ENCODE measurements at places on chromosomes 5 and 9.

DNA sequence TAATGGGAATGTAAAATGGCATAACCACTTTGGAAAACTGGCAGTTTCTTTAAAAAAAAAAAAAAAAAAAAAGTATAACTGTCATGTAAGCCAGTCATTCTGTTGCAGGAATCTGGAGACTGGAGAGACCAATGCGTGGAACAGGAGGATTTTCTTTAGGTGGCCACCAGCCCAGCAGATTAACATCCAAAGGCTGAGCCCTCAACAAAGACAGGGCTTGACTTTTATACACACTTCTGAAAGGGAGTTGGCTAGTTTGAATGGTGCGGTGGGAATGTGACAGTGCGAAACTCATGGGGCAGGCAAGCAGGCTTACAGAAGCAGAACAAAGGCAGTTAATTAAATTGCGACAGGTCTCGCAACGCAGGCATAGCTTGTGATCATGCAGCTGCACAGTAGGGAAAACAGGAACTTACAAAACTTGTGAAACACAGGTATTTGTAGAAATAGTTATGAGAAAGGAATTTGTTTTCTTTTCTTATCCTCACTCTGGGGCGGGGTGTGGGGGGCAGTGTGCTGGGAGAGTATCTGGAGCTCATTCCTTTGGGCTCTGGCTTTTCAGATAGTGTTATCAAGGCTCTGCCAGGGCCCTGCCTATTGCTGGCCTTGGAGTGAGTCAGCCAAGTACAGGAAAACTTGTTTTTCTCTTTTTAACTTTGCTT, 12.0 kb downstream of the UIMC1 start:
- no peak for DNase-seq
- no peaks in the 10 kb centered on the region for H3K27me3 ChIP-seq
- no peak overlapping the region for H3K27ac ChIP-seq
- H3K4me3 ChIP-seq: no peak overlapping the region
- H3K36me3 ChIP-seq: peaks cover 18% of the 10 kb centered on the region

DNA sequence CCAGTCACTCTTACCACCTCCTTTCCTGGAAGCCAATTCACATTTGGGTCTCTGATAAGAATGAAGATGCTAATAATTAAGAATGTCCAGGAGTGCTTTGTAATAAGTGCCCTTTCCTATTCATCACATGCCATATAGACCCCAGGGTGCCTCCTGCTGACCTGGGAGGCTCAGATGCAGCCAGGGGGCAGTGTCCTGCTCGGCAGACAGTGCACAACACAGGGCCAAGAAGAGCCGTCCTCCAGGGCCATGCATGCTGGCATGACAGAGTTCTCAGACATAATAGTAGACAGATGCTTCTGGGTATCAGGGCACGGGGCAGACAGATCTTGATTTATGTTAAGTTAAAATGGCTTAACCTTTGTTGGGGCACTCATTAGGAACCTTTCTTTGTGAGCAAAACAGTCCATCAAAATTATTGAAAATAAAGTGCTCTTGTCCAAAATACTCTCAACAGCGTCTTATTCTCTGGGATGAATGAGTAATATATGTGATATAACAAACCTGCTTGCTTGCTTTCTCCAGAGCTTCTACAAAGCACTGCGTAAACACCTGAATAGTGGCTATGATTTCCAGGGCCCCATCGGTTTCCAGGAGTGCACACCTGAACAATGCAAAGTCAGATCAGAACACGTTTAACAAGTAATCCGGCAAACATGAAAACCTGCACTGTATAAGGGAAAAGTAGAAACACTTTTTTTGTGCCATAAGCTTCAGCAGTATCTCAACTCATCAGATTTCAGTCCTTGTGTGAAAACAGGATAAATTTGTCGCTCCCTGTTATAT, 192.7 kb downstream of the FANCC start:
- H3K4me1 ChIP-seq: peaks cover 16% of the 10 kb centered on the region
- H3K36me3 ChIP-seq: no peaks in the 10 kb centered on the region
- H3K27ac ChIP-seq: no peak overlapping the region
- no peak overlapping the region for H3K4me3 ChIP-seq

GRCh38 chr9:117656002-117656401, 48.2 kb upstream of the TLR4 start:
- H3K27me3 ChIP-seq: no peaks in the 10 kb centered on the region
- no peak for DNase-seq
- H3K4me1 ChIP-seq: no peaks in the 10 kb centered on the region
- H3K4me3 ChIP-seq: no peak overlapping the region
- no peaks in the 10 kb centered on the region for H3K36me3 ChIP-seq
- no peak overlapping the region for H3K27ac ChIP-seq

- H3K4me1 ChIP-seq: peaks cover 15% of the 10 kb centered on the region
- no peaks in the 10 kb centered on the region for H3K36me3 ChIP-seq
- no peak overlapping the region for H3K4me3 ChIP-seq
- no peaks in the 10 kb centered on the region for H3K27me3 ChIP-seq
- H3K27ac ChIP-seq: no peak overlapping the region
- no peak for DNase-seq
Observed at GRCh38 chr5:72494623-72495124, 12.5 kb downstream of the ZNF366 start.

- no peaks in the 10 kb centered on the region for H3K27me3 ChIP-seq
- H3K4me1 ChIP-seq: peaks cover 20% of the 10 kb centered on the region
- peak; percentile 68 for DNase-seq
- H3K4me3 ChIP-seq: no peak overlapping the region
- H3K27ac ChIP-seq: no peak overlapping the region
Observed at GRCh38 chr9:109244179-109245132, 76.4 kb downstream of the EPB41L4B start.

- no peak overlapping the region for H3K4me3 ChIP-seq
- peaks cover 20% of the 10 kb centered on the region for H3K4me1 ChIP-seq
- no peaks in the 10 kb centered on the region for H3K36me3 ChIP-seq
- H3K27ac ChIP-seq: no peak overlapping the region
Observed at GRCh38 chr9:130192382-130192999, 20.3 kb downstream of the NCS1 start.

- peaks cover 18% of the 10 kb centered on the region for H3K36me3 ChIP-seq
- peak overlapping the region; percentile 90 for H3K4me3 ChIP-seq
- peaks cover 14% of the 10 kb centered on the region for H3K27me3 ChIP-seq
- H3K27ac ChIP-seq: peak overlapping the region; percentile 96
Observed at GRCh38 chr5:138463419-138464007, 1.8 kb upstream of the EGR1 start.

- H3K4me1 ChIP-seq: peaks cover 54% of the 10 kb centered on the region
- no peak overlapping the region for H3K4me3 ChIP-seq
- no peak for DNase-seq
- H3K27me3 ChIP-seq: no peaks in the 10 kb centered on the region
Observed at GRCh38 chr5:14166437-14166836, 23.3 kb downstream of the TRIO start.

GRCh38 chr9:92276331-92277032, 17.0 kb downstream of the IARS1 start:
- H3K4me1 ChIP-seq: no peaks in the 10 kb centered on the region
- H3K4me3 ChIP-seq: no peak overlapping the region
- H3K36me3 ChIP-seq: peaks cover 4% of the 10 kb centered on the region

All from neural crest cell (in vitro differentiated cells).